Activated T-cell treated with anti-CD3 and anti-CD28 coated beads for 4 hours (primary cell): ENCODE measurements at places on chromosomes 6 and 20.

GRCh38 chr20:25378884-25379733, 11.5 kb downstream of the ABHD12 start:
- DNase-seq, result no peak

DNA sequence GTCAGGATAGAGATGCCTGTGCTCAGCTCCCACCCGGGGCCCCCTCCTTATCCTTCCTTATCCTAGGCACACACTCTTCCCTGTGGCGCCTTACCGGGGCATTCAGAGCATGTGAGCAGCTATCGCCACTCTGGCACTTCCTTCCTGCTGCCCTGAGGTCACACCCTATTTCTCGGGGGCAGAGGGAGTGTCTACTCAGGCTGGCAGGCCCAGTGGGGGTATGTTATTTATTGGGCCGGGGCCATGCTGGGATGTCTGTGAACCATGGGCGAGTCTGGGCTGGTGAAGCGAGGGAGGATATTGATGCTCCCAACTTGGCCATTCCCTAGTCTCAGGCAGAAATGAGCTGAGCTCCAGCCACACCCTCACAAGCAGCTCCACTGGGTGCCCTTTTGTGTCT, 3.9 kb upstream of the LY6G6D start:
- DNase-seq, result no peak

DNA sequence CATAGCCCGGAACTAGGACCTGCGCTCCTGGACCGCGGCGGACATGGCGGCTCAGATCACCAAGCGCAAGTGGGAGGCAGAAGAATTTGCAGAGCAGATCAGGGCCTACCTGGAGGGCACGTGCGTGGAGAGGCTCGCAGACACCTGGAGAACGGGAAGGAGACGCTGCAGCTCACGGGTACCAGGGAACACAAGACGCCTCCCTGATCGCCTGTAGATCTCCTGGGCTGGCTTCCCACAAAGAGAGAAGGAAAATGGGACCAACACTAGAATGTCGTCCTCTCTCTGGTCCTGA, 15.1 kb upstream of the HLA-A start:
- no peak for DNase-seq

DNA sequence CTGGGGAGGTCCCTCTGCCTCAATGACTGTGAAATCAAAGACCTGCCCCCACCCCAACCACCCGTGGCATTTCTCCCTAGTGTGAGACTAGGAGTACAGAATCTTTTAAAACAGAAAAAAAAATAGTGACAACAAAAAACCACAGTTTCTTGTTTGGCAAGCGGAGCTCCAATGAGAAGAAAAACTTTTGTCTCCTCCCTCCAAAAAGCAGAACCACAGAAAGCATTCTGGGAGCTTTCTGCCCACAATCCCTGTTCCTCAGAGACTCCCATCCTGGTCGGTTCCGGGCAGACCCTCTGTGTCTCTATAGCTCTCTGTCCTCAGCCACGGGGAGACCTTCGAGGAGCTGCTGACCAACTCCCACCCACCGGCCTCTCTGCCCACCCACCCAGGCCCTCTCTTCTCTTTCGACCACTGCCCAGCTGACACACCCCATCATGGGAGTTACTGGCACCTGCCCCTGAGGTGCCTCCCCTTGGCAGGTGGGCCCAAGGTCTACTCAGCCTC, 4.9 kb downstream of the PREX1 start:
- DNase-seq, result no peak

DNA sequence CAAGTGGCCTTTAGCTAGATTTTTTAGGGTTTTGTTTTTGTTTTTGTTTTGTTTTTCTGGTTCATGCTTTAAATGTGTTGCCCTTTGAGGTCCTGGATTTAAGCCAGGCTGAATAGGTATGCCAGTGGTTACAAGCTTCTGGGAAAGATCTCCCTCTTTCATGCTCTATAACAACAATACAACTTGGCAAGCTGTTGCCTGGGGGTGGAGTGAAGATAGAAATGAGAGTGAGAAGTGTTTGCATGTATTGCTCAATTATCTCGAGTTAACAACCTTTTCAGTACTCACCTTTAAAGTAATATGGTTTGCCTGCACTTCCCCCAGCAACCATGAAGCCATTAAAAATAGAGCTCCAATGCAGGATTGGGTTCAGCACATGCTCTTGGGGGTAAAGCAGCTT, 19.2 kb upstream of the HAO1 start:
- no peak for DNase-seq

- no peak for DNase-seq
Observed at GRCh38 chr6:152701081-152701862, 3.6 kb downstream of the MYCT1 start.

- no peak for DNase-seq
Observed at GRCh38 chr20:9180481-9181257, 111.8 kb downstream of the PLCB4 start.

- no peak for DNase-seq
Observed at GRCh38 chr6:74356391-74356790, 660.4 kb downstream of the CD109 start.

- DNase-seq, result no peak
Observed at GRCh38 chr6:133835901-133836300, 53.0 kb upstream of the TCF21 start.

DNA sequence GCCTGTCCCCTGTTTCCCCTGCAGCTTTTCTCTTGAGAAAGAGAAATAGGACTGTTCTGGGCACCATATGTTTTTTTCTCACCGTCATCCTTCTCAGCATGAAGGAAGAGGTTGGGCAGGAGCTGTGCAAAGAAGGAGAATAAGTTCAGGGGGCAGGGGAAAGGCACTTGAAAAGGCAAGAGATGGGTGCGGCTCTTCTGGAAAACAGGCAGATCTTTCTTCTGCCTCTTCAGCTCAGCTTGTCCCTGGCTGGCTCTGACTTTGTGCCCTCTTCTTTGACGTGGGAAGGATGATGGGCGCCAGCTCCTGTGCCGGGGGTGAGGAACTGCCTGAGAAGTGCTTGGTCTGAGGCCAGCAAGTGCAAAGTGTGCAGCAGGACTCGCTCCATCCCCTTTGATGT, 206.5 kb downstream of the DOK5 start:
- no peak for DNase-seq

- DNase-seq, result no peak
Observed at GRCh38 chr6:157770946-157771345, 52.1 kb upstream of the SNX9 start.

GRCh38 chr6:132257561-132257960, 143.7 kb downstream of the MOXD1 start:
- no peak for DNase-seq

GRCh38 chr6:56915832-56916231, 39.1 kb upstream of the BEND6 start:
- no peak for DNase-seq

GRCh38 chr6:169454204-169454871, 200.7 kb upstream of the THBS2 start:
- DNase-seq, result no peak

DNA sequence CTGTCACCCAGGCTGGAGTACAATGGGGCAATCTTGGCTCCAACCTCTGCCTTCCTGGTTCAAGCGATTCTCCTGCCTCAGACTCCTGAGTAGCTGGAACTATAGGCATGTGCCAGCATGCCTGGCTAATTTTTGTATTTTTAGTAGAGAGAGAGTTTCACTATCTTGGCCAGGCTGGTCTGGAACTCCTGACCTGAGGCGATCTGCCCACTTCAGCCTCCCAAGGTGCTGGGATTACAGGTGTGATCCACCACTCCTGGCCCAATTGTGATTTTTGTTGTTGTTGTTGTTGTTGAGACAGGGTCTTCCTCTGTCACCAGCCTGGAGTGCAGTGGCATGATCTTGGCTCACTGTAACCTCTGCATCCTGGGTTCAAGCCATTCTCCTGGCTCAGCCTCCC, 69.3 kb downstream of the CBFA2T2 start:
- DNase-seq, result no peak

DNA sequence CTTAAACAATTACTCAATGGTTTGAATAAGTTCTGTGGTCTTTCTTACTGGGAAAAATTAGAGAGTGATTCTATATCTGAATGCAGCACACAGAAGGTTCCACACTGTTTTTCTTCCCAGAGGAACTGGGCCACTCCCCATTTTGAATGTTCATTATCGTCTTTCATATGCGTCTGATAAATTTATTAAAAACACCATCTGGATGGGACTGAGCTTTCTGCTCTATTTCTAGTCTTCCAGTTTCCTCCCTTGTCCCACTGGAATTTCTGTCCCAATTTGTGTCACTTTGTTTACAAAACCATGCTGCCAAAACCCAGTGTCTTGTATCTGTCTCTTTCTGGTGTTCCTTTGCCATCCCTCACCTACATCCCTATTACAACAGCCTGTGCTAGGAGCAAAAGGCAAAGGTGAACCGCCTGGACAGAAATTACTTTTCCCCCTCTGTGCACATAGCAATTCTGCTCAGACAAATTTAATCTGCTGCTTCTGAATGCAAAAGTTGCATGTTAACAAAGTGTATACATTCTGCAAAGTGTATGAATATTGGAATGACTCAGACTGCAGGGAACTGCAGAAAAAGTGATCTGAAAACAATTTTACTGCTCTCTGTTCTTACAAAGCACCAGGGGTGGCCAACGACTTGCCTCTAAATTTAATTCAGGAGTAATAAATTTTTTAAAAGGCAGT, 333.6 kb downstream of the BTBD9 start:
- no peak for DNase-seq

DNA sequence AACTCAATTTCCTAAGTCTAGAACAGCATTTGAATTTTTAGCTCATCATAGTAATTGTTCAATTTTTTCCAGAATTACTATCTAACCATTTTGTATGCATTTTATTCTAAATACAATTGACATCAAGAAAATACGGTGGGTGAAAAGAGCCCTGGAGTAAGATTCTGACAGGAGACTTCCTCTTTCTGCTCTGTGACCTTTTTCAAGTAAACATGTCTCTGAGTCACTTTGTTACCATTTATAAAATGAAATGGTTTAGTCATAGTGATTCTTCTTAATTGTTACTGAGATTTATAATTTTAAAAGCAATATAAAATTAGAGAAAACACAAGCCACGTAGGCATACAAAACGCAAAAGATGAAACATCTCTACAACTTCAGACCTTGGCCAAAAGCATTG, 80.2 kb downstream of the PLCB1 start:
- no peak for DNase-seq

DNA sequence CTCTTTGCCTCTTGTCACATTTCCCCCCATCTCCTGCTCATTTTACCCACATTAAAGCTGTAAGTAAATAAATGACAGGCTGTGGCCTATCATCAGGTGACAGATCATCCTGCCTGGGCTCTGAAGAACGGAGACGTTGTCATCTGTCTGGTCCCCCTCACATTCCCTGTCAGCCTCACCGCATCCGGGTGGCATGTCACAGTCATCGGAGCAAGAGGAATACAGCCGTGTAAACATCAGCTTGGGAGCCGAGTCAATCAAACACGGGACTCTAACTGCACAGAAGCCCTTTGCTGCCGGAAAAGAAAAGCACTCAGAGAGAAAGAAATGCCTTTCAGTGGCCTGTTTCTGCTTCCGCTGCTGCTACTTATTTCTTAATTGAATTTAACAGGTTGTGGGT, 371.9 kb upstream of the ID4 start:
- DNase-seq, result no peak

DNA sequence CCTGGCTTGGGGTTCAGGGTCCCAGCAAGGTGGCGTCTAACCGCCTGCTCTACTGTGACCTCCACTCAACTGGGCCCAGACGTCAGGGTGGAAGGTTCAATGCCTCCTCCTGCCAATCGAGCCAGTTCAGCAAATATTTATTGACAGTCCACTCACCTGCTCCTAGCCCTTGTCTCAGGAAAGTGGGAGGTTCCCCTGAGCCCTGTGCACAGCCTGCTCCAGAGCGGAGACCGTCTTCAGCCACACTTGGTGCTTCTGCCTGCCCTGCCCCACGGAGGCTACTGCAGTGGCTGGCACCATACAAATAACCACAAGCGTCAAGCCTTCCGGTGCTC, 6.1 kb downstream of the CCDC167 start:
- no peak for DNase-seq

- DNase-seq, result no peak
Observed at GRCh38 chr6:44003345-44004061, 123.7 kb downstream of the MRPL14 start.

GRCh38 chr20:25239387-25240370, 8.2 kb upstream of the PYGB start:
- DNase-seq, result no peak

GRCh38 chr6:18545726-18546125, 158.6 kb downstream of the RNF144B start:
- DNase-seq, result no peak

- no peak for DNase-seq
Observed at GRCh38 chr6:130683761-130684517, 143.3 kb upstream of the SMLR1 start.

GRCh38 chr6:66628917-66629316, 921.9 kb upstream of the EYS start:
- no peak for DNase-seq

DNA sequence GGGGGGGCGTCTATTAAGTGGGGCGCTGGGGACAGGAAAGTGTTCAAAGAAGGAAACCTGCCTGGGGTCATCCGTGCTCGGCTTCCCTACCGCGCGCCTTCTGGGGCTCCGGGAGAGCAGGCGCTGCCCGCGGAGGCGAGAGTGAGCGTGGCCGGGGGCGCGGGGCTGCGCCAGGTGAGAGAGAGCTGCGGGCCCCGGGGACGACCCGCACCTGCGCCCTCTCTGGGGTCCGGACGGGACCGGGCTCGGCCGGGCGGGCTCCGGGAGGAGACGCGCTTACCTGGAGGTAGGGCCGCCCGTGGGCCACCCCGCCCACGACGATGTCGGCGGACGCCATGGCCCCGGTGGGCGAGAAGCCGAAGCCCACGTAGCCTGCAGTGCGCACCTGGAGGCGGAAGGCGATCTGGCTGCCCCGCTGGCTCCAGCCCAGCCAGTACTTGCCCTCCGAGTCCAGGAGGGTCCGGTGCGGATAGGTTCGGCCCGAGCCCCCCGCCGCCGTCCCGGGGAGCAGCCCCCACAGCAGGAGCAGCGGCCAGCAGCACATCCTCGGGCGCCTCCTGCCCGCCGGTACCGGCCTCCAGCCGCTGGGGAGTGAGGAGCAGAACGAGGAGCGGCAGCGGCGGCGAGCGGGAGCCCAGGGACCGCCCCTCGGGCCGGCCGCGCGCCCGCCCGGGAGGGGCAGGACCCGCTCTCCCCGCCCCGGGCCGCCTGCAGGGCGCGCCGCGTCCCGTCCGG, at the start of gene MOXD1:
MOXD1 (minus strand) TSS at position 593 of the 735 bp plus-strand sequence; CDS start at position 544, 49 bp downstream.
- DNase-seq, result no peak

GRCh38 chr6:83677791-83678190, 31.1 kb downstream of the SNAP91 start:
- DNase-seq, result no peak

DNA sequence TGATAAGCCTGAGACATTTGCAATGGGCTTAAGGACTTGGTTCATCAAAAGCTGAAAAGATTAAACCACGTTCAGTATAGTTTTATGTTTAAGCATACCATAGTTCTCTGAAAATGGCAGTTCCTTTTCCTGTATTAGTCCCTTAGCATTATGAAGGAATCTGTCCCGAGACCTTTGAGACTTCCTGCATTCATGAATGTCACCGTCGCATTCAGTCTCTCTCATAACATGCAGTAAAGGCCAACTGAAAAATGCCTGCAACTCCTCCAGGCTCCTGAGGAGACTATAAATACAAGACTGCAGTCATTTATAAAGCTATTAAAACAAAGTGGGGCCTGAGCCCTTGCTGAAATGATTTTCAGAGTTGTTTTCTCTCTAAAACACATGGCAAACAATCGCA, 129.1 kb downstream of the SYCP2 start:
- DNase-seq, result no peak
